Mesendoderm (in vitro differentiated cells): ENCODE measurements at places on chromosomes 5 and 9.

- DNase-seq: no peak
These were observed 72.3 kb downstream of the STK32A start for GRCh38 chr5:147307170-147307569.

- no peak for DNase-seq
These were observed 12.0 kb upstream of the FSTL4 start for GRCh38 chr5:133624316-133624715.

DNA sequence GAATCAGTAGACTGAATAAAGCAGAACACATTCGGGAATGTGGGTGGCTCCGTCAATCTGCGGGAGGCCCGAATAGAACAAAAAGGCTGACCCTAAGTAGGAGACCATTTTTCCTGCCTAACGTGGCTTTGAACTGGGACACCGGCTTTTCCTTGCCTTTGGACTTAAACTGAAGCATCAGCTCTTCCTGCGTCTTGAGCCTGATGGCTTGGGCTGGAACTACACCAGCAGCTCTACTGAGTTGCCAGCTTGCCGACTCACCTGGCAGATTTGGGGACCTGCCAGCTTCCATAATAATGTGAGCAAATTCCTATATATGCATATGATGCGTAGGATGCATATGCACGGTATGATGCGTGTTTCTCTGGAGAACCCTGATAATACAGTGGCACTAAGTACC, 111.3 kb downstream of the DAPK1 start:
- no peak for DNase-seq

- no peak for DNase-seq
These were observed 134.2 kb upstream of the RASGRF2 start for GRCh38 chr5:80825786-80826460.

DNA sequence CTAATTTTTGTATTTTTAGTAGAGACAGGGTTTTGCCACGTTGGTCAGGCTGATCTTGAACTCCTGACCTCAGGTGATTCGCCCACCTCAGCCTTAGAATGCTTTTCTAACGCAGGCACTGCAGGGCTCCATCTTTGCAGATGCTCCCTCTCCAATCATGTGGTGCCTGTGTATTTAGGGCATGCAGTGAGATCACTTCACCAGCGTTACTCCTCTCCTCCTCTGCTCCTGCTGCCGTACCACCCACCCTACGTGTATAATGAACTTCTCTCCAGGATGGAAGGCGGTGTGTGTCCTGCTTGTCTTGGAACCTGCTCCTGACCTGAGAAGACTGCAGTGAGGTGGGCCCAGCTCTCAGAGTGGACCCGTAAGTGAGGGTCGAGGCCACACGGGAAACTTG, 13.6 kb upstream of the CFAP157 start:
- DNase-seq: no peak

GRCh38 chr5:50343715-50344114, 97.4 kb downstream of the EMB start:
- DNase-seq: no peak

DNA sequence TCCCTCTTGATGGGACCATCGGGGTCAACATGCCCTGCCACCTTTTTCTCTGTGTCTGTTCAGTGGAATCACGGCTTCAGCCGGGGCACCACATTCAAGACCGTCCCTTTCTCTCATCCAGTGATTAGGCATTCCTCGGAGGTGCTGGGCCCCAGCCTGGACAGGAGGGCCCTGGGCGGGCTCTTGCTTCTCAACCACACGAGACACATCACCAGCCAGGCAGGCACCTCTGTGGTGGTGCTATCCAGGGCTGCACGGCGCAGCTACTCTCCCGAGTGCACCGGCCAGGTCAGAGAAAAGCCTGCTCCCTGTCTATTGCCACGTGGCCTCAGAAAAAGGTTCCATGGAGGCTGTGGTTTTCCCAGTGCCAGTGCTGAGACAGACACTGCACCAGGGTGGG, 255.2 kb upstream of the IRX1 start:
- no peak for DNase-seq

GRCh38 chr9:135135171-135135928, 47.9 kb downstream of the OLFM1 start:
- DNase-seq: peak; percentile 13

- DNase-seq: no peak
These were observed 56.4 kb downstream of the GABBR2 start for GRCh38 chr9:98652302-98652701.
